ENCODE measurements at places on chromosomes 13 and 19.

GRCh38 chr13:110308656-110309359 is 1.7 kb downstream of the COL4A2 start:
- H3K36me3 ChIP-seq: no peaks in the 10 kb centered on the region
- no peak for DNase-seq
- H3K4me1 ChIP-seq: peaks cover 65% of the 10 kb centered on the region
- peak overlapping the region; percentile 77 for H3K27ac ChIP-seq
- peak overlapping the region; percentile 4 for H3K4me3 ChIP-seq

- no peaks in the 10 kb centered on the region for H3K4me1 ChIP-seq
- H3K36me3 ChIP-seq: no peaks in the 10 kb centered on the region
- H3K27ac ChIP-seq: no peak overlapping the region
- DNase-seq: no peak
- no peak overlapping the region for H3K4me3 ChIP-seq
- no peaks in the 10 kb centered on the region for H3K27me3 ChIP-seq
These were observed 299.2 kb upstream of the KLHL1 start for GRCh38 chr13:70407486-70407885.

GRCh38 chr13:113954046-113954835 is 19.6 kb downstream of the C13orf46 start:
- no peak overlapping the region for H3K4me3 ChIP-seq
- H3K27me3 ChIP-seq: no peaks in the 10 kb centered on the region
- H3K27ac ChIP-seq: no peak overlapping the region
- no peak for DNase-seq
- H3K36me3 ChIP-seq: peaks cover 3% of the 10 kb centered on the region

DNA sequence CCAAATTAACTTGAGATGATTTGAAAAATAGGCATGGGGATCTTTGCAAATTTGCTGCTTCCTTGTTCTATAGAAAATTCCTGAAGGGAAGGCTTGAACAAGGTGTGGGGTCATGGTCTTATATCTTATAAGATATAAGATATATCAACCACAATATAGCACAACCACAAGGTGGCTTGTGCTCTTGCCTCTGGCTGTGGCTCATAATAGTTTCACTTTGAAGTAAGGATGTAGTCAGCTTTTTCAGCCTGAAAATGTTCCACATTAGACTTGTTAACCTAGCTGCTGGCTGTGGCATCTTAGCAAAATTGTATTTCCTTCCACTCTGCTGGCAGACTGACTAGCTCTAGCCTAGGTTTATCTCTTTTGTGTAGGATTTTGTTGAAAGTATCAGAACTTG is 169.7 kb downstream of the KLF5 start:
- H3K27me3 ChIP-seq: no peaks in the 10 kb centered on the region
- no peak overlapping the region for H3K4me3 ChIP-seq
- no peak overlapping the region for H3K27ac ChIP-seq
- no peak for DNase-seq
- no peaks in the 10 kb centered on the region for H3K4me1 ChIP-seq

DNA sequence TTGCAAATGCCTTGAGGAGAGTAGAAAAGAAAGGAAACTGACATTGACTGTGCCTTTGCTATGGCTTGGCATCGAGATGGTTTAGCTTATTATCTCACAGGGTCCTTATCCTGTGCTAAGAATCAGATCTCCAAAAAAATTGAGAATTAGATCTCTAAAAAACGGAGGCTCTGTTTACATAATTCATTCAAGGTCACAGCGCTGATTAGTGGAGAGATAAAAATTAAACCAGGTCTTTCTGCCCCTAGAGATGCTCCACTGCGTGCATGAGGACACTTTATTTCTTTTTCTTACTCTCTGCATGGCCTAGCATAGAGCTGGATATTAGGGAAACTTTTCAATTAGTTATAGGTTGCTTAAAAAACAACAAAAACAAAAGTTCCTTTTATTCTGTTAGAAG is 17.3 kb downstream of the LRCH1 start:
- H3K27ac ChIP-seq: no peak overlapping the region
- H3K4me3 ChIP-seq: no peak overlapping the region
- H3K27me3 ChIP-seq: no peaks in the 10 kb centered on the region
- H3K4me1 ChIP-seq: peaks cover 20% of the 10 kb centered on the region
- DNase-seq: no peak
- H3K36me3 ChIP-seq: no peaks in the 10 kb centered on the region

Measured in body of pancreas (tissue), 4 donors.